Stimulated activated CD8-positive, alpha-beta memory T cell treated with anti-CD3 and anti-CD28 coated beads, Interleukin-2, amount 100 ng/mL, for 1 hour (primary cell): ENCODE measurements at places on chromosomes 5 and 9.

- no peak for DNase-seq
Measured at GRCh38 chr9:89312222-89312571, 1.2 kb downstream of the CKS2 start.

DNA sequence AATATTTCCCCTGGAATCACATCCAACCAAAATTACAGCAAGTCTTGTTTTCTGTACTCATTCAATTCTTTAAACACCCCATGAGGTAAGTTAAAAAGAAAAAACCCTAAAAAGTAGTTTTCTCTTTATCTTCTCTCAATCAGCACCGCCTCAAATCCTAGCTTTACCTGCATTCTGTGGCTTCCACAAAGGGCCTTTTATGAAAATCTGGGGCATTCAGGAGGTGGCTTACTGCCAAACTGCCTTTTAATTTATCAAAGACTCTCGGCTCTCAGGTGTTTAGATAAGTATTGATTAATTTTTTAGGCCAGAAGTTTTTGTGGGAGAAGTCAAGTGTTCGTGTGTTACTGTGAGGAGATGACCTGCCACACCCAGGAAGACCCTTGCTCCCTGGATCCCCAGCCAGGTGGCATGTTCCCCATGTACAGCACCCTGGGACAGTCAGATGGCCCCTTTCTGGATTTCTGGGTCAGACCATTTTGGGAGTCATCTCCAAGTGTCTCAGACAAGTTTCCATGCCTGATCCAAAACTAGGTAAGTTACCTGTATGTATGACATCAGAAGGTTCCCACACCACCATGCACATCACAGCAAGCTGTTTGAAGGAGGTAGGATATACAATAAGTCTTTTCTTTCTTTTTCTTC, 6.2 kb upstream of the TMEM171 start:
- no peak for DNase-seq

- DNase-seq = no peak
Measured at GRCh38 chr5:38446029-38446522, 110.4 kb downstream of the LIFR start.

- no peak for DNase-seq
Measured at GRCh38 chr5:52481201-52481600, 306.5 kb upstream of the ITGA1 start.

GRCh38 chr9:38020151-38021076, 48.6 kb downstream of the SHB start:
- DNase-seq = no peak

DNA sequence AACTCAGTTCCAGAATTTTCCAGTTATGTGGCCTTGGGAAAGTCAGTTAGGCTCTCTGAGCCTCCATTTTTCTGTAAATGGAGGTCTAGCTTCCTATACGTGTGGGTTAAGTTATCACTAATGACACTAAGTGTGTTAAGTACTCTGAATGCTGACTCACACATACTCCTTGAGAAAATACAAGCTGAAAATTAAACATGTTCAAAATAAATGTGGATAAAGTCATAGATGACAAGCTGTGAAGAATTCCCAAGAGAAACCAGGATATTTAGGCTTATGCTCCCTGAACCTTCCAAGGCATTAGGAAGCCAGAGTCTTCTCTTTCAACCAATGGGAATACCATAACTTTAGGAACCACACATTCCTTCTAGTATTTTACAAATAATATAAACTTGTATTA, 58.1 kb downstream of the ABCA1 start:
- no peak for DNase-seq

- DNase-seq = no peak
Measured at GRCh38 chr5:131286400-131286715, 22.5 kb downstream of the CDC42SE2 start.

- DNase-seq = no peak
Measured at GRCh38 chr5:136374638-136375037, 9.3 kb upstream of the TRPC7 start.

DNA sequence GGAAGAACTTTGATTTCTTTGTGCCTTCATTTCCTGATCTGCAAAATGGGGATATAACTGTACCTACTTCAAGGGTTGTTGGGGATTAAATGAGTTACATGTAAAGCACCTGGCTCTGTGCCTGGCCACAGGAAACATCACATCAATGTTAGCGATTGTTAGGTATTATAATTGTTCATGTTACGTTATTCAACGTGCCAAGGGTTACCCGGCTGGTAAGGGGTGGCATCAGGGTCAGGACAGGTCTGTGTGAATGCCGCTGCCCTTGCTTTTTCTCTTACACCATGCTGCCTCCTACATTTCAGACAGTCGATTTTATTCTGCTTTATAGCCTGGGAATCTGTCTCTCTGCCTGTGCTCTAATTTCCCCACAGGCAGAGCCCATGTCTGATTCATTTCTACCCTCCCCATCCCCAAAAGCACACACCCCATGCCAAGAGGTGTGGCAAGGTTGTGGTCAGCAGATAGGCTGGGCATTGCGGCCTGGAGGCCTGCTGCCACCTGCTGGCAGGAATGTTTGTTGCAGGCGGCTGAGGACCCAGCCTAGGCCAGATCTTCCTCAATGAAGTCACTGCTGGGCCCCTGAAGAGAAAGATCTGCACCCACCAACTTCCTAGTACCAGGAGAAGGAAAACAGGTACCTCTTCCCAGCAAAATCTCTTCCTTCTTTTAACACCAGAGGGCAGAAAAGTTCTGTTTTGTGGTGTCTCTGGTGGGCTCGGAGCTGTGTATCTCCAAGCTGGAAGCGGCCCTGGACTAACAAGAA, 5.3 kb downstream of the ANKS6 start:
- DNase-seq = peak; percentile 27

DNA sequence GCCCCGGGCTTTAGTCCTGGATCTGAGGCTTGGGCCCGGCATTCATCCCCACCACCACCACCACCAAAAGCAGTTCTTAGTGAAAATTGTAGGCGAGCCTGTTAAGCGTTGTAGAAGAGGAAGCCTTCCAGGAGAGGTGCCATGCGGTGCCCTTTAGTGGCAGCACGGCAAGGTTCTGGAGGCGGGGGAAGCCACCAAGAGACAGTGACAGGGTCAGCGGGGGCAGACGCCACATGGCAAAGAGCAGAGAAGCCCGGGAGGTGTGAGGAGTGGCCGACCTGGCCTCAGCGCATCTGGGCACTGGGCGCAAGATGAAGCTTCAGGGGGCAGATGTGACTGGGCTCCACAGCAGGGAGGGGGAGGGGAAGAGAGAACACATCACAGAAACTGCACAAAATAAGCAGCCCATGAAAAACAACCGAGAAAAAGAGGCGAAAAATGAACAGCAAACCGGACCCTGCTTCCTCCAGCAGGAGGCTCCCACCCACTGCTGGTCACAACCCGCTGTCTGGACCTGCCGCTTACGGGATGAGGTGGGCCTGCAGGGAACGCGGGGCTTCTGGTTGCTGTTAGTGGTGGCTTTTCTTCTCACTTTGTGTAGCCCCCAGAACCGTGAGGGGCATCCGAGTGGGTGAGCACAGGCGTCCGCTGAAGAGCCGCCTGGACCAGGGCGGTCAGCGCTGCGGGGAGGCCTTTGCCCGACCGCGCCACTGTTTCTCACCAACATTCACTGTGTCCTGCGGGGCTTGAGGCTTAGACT, 4.3 kb downstream of the LRRC14B start:
- DNase-seq = no peak

- DNase-seq = no peak
Measured at GRCh38 chr9:123397975-123398374, 42.0 kb downstream of the CRB2 start.

DNA sequence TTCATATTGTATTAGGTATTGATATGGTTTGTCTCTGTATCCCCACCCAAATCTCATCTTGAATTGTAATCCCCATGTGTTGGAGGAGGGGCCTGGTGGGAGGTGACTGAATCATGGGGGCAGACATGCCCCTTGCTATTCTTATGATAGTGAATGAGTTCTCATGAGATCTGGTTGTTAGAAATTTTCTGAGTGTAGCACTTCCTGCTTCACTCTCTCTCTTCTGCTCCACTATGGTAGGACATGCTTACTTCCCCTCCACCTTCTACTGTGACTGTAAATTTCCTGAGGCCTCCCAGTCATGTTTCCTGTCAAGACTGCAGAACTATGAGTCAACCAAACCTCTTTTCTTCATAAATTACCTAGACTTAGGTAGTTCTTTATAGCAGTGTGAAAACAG, 187.4 kb upstream of the SLC24A2 start:
- no peak for DNase-seq

- DNase-seq = no peak
Measured at GRCh38 chr5:154278908-154279307, 88.4 kb downstream of the GALNT10 start.

DNA sequence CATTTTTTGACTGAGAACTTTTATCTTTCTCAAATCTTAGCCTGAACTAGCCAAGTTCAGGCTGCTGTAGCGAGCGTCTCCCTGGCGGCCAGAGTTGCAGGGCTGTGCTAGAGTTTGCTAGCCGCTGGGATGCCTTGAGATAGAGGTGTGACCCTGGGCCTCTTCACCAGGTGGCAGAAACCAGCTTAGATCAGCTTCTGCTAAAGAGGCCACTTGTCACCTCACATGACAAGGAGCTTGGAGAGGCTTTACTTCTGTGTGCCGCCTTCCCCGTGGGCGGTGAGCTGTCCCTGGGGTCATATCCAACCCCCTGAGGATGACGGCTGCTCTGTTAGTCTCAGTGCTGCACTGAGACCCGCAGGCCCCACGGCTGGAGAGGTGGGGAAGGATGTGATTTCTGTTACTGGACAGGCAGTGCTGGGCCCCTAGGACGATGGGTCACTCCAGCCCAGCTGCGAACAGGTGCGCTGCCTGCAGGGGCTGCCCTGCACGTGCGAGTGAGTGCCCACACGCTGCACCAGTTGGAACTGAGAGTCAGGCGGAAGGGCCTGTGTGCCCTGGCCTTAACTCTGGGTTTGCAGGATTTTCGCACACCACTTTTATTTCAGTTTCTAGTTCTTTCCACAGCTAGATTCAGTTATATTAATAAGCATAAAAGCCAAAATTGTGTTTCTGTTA, 63.8 kb downstream of the EHMT1 start:
- DNase-seq = no peak

- no peak for DNase-seq
Measured at GRCh38 chr9:20335668-20336332, 286.5 kb downstream of the MLLT3 start.
